ENCODE measurements at places on chromosomes 1 and 21.

DNA sequence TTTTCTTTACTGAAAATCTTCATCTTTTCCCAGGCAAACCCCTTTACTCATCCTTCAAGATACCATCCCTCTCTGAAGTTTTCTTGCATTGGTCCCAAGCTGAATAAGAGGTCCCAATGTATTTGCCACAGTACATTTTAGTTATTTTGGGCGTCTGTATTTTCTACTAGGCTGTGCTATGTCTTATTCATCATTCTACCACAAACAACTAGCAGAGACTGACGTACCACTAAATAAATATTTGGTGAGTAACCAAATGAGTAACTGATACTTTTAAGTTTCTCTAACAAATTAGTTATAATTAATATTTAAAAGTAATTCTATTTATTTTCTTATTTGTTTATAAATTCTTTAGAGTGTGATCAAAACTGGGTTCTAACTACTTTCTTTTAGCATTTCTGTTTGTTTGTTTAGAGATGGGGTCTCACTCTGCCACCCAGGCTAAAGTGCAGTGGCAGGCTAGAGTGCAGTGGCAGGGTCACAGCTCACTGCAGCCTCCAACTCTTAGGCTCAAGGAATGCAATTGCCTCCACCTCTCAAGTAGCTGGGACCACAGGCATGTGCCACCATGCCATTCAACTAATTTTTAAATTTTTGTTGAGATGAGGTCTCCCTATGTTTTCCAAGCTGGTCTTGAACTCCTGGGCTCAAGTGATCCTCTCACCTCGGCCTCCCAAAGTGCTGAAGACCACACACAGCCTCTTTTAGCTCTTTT is 33.1 kb downstream of the NDC1 start:
- DNase-seq, result no peak

GRCh38 chr1:8631163-8631562 is 186.3 kb downstream of the RERE start:
- no peak for DNase-seq

DNA sequence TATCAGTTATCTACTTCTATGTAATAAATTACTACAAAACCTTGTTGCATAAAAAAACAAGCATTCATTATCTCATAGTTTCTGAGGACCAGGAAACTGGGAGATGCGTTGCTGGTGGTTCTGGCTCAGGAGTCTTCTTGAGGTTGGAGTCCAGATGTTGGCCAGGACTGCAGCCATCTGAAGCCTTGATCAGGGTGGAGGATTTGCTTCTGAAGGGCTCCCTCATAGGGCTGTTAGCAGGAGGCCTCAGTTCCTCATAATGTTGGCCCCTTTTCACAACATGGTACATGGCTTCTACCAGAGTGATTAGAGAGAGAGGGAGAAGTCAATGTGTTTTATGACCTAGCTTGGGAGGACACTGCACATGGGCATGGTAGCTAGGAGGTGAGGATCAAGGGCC is 137.4 kb downstream of the CNIH3 start:
- DNase-seq, result no peak

DNA sequence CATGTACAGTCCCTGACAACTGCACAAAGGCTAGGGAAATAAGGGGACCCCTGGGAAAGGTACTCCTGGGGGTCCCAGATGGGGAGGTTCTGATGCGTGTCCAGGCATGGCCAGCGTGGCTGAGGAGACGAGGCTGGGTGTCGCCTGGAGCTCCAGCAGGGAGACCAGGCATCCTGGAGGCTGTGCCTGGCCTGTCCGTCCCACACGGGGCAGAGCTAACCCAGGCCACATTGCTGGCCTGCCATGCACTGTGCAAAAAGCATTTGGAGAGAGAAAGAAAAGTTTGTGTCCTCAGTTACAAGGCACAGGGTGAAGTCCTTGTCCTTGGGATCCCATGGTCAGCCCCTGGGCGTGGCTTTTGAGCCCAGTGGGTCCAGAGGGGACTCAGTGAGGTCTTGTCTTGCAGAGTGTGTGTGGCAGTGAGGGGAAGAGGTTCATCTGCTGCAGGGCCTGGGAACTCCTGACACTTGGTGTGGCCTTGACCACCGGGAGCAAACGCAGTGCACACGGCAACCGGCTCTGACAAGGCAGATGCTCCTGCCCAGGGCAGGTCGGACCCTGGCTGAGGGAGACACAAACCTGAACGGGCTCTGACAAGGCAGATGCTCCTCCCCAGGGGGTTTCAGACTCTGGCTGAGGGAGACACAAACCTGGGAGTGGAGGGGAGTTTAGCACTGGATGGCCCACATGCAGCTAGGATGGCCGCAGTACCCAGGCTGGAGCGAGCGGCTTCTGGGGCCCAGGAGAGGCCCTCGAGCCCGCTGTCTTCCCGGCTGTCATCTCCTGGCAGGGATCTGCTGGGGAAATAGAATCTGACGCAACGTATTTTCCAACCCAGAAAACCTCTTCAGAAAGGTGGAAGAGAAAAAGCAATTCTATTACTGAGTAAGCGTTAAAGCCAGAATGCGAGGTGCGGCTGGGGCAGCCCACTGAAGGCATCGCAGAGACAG is 37.3 kb upstream of the COL18A1 start:
- no peak for DNase-seq

DNA sequence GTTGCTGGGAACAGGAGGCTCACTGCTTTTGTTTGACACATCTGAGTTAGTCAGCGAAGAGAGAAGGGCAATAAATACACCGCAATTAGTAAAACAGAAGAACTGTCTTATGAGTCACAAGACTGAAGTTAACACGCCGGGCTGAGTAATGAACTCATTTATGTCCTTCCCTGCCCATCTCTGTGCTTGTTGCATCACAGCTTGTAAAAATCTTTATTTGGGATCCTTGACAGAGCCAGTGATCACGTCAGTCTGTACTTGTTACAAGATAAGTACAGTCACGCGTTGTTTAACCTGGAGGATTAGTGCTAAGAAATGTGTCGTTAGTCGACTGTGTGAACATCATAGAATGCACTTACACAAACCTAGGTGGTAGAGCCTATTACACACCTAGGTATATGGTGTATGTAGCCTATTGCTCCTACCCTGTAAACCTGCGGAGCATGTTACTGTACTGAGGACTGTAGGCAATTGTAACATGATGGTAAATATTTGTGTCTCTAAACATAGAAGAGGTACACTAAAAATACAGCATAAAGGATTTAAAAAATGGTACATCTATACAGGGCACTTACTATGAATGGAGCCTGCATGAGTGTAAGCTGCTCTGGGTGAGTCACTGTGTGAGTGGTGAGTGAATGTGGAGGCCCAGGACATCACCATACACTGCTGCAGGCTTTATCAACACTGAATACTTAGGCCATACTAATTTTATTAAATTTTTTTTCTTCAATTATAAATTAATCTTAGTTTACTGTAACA is 272.2 kb downstream of the TNR start:
- no peak for DNase-seq

GRCh38 chr21:37647781-37648180 is 268.5 kb downstream of the KCNJ6 start:
- no peak for DNase-seq

- DNase-seq, result no peak
Measured at GRCh38 chr1:243293941-243294722, 38.3 kb downstream of the SDCCAG8 start.

GRCh38 chr1:88610687-88611086 is 73.4 kb upstream of the PKN2 start:
- no peak for DNase-seq

- no peak for DNase-seq
Measured at GRCh38 chr1:90534116-90534515, 183.0 kb downstream of the BARHL2 start.

GRCh38 chr1:182376936-182377574 is 14.5 kb downstream of the GLUL start:
- DNase-seq, result no peak

- no peak for DNase-seq
Measured at GRCh38 chr1:151822404-151822803, 9.2 kb downstream of the RORC start.

DNA sequence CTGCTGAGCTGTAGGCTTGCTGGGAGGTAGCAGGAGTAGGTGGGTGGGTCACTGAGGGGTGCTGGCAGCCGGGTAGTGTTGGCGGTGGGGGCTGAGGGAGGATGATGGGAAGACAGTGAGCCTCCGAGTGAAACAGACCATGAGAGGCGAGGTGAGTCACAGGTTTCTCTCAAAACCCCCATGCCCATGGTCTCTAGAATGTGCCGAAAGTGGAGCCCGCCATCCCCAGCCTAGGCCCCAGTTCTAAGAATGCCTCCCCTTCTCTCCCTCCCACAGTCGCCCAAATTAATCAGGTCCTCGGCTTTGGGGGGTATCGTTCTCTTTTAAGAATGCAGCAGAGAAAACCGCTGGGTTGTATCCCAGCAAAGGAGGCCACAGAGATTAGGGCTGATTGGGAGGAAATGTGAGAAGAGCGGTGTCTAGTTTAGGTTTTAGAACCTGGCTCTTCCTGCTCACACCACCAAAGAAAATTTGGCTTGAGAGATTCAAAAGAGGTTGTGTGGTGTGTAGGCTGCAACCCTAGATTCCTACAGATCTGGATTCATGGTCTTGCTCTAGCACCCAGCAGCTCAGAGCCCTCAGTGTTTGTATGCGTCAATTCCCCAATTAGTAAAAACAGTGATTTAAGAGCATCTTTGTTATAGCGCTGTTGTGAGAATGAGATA is 27.7 kb upstream of the IL19 start:
- no peak for DNase-seq

DNA sequence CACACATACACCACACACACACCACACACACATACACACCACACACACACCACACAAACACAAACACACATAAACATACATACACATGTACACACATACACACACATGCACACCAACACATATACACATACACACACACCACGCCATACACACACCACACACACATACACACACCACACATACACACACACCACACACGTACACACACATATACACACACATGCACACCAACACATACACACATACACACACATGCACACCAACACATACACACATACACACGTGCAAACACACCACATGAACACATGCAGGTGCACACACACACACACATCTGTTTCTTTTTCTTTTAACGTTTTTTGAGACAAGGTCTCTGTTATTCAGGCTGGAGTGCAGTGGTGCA is 41.0 kb upstream of the SLC45A1 start:
- DNase-seq, result no peak

DNA sequence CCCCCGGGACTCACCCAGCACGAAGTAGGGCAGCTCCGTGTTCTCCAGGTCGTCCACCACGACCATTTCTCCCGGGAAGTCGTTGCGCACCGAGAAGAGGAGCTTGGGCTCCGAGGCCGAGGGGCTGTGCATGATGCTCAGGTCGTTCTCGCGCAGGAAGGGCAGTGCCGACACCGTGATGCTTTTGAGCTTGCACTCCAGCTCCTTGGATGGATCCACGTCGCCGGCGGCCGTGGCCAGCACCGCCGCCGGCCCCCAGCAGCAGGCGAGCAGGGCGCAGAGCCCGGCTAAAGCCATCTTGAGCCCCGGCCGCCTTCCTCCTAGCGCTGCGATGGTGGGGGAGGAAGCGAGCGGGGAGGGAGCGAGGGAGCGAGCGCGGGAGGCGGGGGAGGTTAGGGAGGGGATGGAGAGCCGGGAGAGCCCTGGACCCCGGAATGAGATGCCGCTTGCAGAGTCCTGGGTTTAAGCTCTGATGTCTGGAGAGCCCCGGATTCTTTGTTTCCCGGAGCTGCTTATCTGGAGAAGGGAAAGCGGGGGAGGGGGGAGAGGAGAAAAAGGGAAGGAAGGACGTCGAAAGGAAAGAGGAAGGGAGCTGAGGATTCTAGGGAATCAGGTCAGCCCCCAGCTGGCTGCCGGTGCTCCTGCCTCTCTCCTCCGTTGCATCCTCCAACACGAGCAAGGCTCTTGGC is at the start of gene ASTN1:
ASTN1 (minus strand) TSS at position 333 of the 689 bp plus-strand sequence; CDS start at position 297, 36 bp downstream.
- DNase-seq, result no peak

DNA sequence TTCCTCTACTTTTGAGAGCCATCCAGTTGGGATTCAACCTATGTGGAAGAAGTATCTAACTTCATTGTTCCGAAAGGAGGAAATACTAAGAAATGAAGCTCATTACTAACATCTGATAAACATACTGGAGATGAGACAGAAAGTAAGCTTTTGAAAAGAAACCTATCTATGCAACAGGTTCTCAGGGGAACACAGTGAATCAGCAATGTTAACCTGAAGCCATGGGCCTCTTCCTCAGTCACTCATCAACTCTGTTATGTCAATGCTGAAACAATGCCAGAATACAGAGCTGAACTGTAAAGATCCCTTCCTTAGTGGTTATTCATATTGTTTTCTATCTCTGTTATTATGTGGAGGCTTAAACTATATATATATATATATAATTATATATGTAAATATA is 55.5 kb upstream of the ESRRG start:
- no peak for DNase-seq

DNA sequence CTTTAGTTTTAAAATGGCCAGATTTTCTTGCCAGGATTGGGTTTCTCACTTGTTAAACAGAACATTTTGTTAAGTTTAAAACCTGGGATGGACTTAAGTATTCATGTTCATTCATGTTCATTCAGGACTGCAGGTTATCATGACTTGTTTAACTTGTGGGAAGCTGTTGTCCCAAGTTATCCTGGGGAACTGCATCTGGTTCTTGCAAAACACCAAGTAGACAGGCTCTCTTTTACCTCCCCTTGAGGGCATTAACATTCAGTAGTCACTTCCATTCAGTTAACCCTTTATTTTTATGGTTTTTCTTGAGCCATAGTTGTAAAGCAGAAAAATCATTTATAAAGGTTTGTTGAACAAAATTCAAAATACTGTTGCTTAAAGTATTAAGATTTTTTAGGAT is 8.1 kb downstream of the SOD1 start:
- DNase-seq, result no peak

- DNase-seq, result peak; percentile 69
Measured at GRCh38 chr1:94697839-94698238, 122.3 kb upstream of the SLC44A3 start.

DNA sequence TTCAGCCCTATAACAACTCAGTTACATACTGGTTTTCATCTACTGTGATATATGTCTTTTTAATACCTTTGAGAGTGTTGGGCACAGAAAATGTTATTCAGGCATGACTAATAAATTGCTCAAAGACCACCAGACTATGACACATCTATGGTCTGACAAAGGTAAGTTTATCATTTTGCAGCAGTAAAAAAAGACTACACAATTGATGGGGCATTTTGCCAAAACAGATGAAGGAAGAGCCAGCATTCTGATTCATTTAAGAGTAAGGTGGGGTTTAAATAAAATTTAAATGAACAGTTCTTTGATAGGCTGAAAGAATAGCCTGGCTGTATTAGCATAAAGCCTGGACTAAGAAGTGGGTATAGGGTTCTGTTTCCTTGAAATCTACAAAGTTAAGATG is 8.8 kb upstream of the RNPC3 start:
- no peak for DNase-seq

- DNase-seq, result no peak
Measured at GRCh38 chr21:33279330-33279820, 13.2 kb downstream of the IL10RB start.
